ENCODE measurements at places on chromosomes 1 and 21.

- DNase-seq = no peak
Observed at GRCh38 chr21:43354026-43354420, 72.9 kb downstream of the SIK1 start.

DNA sequence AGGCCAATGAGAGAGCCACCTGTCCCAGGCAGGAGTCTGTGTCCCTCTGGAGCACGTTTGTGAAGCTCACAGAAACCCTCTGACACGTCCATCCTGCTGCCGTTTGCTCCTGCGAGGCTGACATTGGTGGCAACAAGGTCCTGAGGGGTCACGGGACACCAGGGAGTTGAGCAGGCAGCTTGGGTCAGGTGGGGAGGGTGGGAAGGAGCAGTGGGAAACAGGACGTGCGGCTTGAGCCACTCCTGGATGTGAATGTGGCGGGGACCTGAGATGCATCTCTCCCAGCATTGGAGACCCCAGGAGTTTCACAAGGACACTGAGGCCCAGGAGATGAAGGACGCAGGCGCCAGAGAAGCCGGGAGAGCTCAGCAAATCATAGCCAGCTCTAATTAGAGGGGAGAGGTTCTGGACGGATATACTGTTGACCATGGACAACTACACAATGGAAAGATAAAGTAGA lies 149.0 kb downstream of the PEX14 start:
- no peak for DNase-seq

- DNase-seq = no peak
Observed at GRCh38 chr1:215044151-215044550, 38.4 kb upstream of the KCNK2 start.

- no peak for DNase-seq
Observed at GRCh38 chr1:155186794-155187455, 13.3 kb downstream of the TRIM46 start.

DNA sequence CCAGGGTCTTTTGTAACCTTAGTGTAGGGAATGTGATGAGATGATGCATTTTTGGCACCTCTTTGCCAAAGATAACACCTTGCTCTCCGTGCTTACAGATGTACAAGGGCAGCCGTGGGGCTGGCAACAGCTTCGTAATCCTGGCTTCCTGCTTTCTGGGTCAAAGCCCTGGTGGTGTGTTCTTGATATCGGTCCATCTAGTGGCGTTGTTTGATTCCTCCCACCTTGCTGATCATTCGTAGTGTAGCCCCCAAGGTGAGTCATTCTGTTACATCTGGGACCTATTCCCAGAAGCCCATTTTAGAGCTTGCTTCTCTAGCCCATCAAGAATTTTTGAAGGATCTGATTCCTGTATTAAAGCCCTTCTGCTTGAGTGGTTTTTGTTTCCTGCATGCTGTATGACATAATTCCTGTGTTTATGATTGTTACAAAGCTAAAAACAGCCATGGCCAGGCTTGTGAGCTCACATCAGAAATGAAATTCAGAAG lies 7.0 kb upstream of the CCT8 start:
- no peak for DNase-seq

- no peak for DNase-seq
Observed at GRCh38 chr1:208431721-208432120, 187.5 kb upstream of the PLXNA2 start.

DNA sequence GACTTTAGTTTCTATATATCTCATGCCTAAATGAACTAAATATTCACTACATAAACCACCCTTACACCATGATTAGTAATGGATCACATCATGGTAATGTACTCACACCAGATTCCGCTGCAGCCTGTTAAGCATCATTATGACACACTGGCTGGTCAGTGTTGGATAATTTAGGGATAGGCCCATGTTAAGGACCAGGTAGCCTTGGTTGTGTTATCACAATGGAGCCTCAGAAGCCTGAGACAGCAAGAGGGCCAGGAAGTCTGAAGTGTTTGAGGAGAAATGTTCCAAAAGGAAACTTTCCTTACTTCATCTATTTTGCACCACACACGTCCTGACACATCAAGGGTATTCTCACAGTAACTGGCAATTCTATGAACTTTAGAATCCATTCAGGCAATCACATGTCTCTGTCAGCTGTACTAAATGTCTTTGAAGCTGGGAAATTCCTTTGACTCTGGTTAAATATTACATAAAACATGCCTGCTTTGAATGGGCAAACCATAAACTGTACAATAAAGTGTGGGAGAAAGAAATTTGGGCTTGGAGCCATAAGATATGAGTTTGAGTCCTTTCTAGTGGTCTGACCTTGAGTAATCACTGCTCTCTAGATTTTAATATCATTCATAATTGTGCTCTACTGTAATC lies 105.3 kb upstream of the DPT start:
- DNase-seq = no peak

- no peak for DNase-seq
Observed at GRCh38 chr1:172135076-172135672, 285.3 kb upstream of the C1orf105 start.

DNA sequence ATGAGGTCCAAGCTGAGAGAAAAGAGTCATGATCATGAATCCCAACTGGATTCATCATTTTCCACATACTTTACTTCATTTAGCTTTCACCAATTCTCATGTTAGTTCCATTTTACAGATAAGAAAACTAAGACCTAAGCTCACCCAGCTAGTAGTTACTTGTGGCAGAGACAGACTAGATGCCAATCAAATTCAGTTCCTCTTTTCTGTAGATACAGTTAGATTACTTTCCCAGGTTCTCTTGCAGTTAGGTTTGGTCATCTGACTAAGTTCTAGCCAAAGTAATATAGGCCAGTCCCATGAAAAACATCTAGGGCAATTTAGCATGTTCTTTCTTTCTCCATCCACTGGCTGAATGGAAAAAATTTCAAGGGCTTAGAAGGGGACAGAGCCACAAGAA lies 8.9 kb upstream of the KCND3 start:
- DNase-seq = no peak

- DNase-seq = no peak
Observed at GRCh38 chr1:39435597-39435996, 55.8 kb upstream of the BMP8A start.

DNA sequence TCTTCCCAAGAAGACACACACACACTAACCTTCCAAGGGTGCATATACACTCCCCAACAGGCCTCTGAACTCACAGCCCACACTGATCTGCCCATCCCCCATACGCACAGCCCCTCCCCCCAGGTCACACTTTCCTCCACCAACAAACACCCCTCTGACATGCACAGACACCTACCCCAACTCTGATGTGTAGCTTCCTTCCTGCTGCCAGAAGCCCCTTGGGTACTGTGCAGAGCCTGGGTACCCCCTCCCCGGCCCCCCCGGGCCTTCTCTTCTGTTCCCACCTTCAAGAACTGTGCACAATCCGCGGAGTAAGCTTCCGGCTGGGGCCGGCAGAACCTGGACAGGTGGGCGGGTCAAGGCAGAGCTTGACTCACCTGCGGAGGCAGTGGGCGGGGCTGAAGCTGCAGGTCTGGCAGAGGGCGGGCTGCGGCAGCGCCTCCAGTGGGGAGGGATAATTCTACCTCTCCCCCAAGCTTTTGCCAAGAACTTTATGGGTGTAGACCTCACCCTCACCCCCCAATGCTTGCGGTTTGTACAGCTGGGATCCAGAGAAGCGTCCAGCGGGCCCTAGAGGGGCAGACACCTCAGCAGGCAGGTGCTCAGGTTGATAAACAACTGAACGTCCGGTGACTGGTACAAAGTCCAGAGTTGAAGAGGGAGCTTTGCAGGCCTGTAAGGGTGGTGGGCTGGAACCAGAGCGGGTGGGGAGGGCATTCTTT lies at the start of gene C1orf210:
C1orf210 (minus strand) TSS at position 313 of the 722 bp plus-strand sequence. CDS start 2,311 bp downstream, outside the sequence.
- DNase-seq = no peak

DNA sequence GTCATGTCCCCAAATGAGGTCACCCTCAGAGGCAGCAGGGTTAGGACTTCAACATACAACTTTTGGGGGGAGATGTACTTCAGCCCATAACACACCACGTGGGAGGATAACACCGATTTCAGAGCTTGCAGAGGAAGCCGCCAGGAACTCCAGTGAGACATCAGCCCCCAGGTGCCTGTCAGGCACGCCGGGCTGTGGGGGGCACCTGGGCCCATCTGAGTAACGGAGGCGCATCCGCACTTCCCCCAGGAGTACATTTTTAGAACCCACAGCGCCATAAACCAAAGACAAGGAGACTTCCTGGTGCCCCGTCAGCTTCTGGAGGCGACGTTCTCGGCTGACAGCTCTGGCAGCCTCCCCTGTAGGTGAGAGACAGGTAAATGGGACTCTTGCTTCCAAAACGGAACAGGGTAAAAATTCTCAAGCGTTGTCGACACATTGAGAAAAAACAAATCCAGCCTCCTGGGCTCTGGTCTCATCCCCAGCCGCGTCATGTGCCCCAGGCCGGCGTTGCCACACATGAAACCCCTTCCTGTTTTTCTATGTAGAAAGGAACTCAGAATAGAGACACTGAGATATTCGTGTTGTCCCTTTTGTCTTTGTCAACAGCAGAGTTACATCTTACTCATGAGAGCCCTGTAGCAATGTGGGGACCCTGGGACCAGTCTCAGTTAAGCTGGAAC lies 93.3 kb downstream of the PDE9A start:
- peak; percentile 47 for DNase-seq

GRCh38 chr1:173164686-173165085 lies 42.4 kb downstream of the TNFSF4 start:
- DNase-seq = no peak

DNA sequence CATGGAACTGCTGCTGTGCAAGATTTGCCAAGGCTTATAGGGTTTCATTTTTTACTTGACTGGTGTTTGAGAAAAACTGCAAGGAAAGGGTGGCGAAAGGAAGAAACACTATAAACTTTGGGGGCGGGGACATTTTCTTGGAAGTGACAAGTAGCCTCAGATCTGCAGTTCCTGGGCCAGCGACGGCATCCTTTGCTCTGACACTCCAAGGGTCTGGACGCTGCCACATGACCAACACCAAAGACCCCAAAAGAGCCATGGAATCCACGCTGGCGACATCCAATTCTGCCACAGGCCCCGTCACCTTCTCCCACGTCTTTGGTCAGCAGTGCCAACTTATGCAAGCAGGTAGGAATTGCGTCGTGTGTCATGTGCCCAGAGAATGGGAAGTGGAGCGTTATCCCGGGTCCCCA lies 193.4 kb downstream of the PRDM2 start:
- DNase-seq = no peak

DNA sequence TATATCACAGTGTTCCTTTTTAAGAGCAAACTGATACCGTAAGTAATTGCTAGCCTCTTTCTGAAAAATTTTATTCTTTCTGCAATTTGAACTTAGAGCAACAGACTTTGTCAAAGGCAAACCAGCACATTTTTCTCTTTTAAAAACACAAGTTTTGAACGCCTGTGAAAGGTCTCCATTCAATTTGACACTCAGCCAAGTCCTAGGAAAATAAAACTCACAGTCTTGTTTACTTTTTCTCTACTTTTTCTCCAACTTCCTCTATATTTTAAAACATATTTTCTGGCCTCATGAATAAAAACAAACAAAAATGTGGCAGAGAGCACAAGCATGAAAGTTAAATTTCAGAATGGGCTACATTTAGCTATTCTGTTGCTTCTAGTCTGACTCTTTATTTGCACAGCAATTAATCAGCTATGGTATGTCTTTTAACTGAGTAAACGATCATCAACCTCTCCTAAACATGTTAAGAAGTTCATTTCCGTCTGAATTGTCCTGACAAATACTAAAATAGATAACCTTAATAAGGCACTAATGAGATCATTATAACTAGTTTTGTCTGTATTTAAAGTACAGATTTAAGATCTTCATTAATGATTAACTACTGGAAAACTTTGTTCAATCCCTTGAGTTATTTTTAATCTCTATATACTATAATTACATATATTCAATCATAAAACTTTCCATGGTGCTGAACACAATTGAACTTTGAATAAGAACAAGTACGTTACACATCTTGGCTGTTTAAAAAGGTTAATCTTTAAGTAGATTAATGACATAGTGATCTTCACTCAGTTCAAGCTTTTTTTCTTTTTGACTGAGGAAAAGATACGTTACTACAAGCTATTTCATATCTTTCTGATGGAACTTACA lies 550.6 kb downstream of the PTBP2 start:
- no peak for DNase-seq
